ENCODE measurements at places on chromosomes 5 and 9.

GRCh38 chr9:96674906-96675538 lies 19.9 kb upstream of the PRXL2C start:
- no peak for DNase-seq

- DNase-seq, result no peak
Observed at GRCh38 chr5:170078931-170079330, 26.8 kb upstream of the FOXI1 start.

DNA sequence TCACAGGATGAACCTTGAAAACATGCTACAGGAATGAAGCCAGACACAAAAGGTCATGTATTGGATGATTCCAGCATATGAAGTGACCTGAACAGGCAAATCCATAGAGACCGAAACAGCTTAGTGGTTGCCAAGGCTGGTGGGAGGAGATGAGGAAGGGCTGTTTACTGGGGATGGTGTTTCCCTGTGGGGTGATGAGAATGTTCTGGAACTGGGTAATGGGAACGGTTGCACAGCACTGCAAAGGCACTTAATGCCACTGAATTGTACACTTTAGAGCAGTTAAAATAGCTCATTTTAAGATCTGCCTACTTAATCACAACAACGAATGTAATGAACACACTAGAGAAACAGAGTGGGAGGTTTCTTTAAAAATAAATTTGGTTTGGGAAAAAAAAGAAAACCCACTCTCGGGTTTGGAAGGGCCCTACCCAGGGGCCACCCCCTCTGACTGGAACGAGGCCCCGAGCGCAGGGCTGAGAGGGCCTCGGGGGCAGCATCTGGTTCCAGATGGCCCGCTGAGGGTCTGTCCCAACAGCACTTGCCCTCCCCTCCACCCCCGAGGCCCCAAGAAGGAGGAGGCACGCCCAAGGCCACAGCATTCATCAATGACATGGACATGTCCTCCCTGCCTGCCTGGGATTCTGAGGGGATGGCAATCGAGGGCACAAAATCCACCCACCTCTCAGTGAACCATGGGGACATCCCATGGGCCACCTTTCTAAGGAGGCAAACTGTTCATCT lies 31.7 kb downstream of the SARDH start:
- DNase-seq, result no peak

GRCh38 chr5:115460472-115460871 lies 84.1 kb downstream of the FEM1C start:
- DNase-seq, result no peak

DNA sequence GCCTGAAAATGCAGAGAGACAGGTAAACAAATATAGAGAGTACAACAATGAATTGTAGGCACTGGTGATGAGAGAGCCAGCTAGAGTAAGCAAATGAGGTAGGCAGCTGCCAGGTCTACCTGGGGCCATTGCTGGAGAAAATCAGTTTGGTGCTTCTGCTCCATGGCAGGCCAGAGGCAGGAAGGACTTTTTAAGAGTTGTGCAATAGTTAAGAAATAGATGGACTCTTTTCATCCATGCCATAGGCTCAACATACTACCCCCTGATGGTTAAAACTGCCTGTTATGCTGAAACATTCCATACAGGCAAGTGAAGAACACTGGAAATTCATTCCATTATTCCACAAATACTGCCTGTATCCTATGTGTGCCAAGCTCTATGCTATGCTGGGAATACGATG lies 86.5 kb upstream of the CCDC112 start:
- no peak for DNase-seq

DNA sequence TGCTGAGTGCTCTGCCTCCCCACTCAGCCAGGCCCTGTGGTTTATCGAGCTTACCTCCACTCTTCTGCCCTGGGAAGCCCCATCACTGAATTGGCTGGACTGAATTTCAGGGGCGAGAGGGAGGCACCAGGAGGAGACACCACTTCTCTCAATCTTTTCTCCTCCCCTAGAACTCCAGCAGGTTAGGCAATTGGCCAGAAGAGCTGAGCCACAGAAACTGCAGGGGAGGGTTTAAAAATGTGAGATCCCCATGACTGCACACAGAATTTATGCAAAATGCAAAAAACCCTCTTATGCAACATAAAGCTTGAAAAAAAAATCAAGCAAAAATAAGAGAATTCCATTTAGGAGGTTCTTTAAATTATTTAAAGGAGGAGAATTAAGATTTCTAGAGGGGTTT lies 29.9 kb downstream of the TUT7 start:
- no peak for DNase-seq

DNA sequence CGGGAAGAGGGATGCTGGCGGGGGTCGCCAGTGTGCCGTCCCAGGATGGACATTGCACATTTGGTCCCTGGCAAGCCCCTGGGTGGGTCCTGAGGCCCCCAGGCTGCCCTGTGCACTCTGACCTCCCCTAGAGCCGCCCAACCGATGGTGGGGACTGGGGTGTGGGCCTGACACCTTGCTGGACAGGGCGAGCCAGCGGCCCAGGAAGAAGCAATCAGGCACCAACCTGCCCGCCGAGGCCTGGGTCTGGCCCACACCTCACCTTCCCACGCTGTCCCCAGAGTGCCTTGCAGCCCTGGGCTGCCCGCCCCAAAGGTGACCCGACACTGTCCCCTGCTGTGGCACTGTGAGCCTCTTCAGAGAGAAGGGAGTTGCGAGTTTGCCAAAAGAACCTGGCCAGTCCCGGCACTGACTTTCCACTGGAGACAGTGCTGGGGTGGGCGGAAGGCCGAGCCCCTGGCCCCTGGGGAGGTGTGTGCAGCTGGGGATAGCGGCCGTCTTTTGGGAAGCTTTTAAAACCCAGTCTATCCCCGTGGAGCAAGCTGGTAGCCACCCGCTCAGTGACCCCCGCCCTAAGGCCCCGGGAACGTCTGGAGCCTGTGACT lies 12.0 kb upstream of the NRARP start:
- no peak for DNase-seq

- no peak for DNase-seq
Observed at GRCh38 chr5:163534492-163535094, 29.2 kb downstream of the MAT2B start.

- DNase-seq, result no peak
Observed at GRCh38 chr9:109518621-109519335, 20.7 kb upstream of the PTPN3 start.

DNA sequence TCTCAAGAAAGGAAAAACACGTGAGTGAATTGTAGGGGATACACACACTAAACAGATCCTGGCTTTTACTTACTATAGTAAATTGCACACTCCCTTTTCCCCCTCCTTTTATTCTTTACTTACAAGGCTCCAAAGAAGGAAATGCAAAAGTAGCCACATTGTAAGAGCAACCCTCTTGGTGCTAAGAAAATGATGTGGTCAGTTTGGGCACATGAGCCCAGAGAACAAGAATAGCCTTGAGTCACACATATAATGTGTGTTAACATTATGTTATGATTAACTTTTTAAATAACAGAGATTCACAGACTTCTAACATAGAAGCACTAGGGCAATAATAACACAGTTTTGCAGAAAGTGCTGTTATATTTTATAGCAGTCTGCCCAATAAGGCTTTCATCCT lies 48.5 kb downstream of the PCSK5 start:
- no peak for DNase-seq

GRCh38 chr5:126896170-126896702 lies 119.3 kb downstream of the LMNB1 start:
- DNase-seq, result no peak

DNA sequence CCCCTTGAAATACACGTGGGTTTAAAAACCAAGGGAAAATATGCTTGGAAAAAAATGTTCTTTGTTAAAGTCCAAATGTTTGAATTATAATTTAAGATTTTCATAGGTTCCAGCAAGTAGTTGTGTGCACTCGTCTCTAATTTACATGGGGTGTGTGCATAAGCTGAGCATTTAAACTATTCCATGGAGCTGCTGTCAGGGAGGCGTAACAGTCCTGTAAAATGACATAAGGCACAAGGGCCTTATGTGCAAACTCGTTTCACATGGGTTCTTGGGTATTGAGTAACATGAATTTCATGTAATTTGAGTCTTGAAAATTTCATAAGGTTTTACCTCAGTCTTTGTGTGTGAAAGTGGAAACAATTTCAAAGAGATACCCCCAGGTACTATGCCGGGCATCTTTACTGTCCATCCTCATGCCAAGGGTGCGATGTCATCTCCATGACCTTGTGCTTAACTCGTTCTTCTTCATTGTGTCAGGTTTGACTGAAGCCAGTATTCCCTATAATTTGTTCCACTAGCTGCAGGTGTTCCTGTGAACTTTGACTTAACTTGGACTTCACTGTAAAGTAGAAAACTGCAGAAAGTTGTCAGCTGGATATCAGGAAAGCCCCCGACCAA lies 359.3 kb downstream of the SH3GL2 start:
- no peak for DNase-seq

GRCh38 chr5:55583578-55583977 lies 48.8 kb upstream of the PLPP1 start:
- no peak for DNase-seq

- DNase-seq, result no peak
Observed at GRCh38 chr9:1047591-1048230, 2.4 kb upstream of the DMRT2 start.

DNA sequence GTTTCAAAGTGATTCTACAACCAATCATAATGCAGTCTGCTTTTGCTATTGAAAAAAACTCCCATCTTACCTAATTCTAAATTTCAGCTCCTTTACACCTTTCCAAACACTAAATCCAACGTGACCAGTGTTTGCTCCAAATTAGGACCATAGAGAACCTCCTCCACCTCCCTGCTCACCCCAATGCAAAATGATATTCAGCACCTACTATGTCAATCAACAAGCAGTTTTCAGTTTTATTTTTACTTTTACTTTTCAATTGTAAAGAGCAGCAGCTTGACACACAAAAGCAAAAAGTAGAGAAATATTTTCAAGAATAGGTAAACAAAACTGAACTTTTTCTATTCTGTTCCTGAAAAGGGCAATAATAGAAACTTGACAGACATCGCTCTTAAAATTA lies 3.4 kb downstream of the FAM13B start:
- no peak for DNase-seq

DNA sequence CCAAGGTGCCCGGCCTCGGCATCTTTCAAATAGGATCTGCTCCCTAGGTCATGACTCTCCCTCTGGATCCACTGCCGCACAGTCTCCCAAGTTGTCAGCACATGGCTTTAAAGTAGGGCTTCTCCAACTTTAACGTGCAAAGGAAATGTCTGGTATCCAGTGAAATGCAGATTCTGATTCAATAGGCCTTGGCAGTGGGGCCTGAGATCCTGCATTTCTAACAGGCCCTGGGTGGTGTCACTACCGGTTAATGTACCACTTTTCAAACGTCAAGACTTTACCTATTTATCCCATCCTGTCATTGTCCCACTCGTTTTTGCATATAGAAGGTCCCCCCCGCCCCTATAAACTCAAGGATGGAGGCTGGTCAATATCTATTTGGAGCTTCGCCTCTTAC lies 137.6 kb upstream of the ZNF618 start:
- DNase-seq, result no peak

- DNase-seq, result no peak
Observed at GRCh38 chr5:2181149-2181548, 298.4 kb upstream of the IRX4 start.

DNA sequence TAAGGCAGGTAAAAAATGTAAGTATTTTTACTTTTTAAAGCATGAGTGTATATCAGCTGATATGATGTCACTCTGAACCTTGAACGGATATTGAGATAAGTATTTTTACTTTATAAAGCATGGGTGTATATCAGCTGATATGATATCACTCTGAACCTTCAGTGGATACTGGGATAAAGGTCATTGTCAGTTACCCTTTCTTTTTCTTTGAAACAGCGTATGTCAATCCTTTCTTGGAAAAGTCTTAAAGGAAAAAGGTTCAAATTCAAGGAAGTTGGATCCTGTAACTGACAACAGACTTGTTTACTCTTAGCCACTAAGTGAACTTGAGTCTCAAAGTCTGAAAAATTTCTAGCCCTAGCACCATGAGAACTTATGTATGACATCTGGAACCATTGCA lies 61.7 kb upstream of the IFNK start:
- no peak for DNase-seq

DNA sequence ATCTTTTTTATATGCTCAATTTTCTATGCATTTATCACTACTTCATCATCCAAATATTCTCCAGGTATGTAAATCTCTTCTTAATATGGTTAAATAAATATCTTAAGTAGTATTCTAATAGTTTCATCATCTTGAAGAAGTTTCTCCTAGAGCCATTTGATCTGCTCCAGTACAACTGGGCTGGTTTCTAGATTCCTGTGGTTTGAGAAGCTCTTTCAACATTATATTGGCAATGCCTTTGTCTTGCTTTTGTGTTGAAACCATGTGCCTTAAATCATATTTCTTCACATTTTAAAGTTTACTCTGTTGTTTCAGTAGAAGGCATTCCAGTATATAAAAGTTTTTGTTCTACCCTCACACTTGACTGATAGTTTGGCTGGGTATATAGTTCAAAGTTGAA lies 27.6 kb downstream of the MBLAC2 start:
- DNase-seq, result no peak

DNA sequence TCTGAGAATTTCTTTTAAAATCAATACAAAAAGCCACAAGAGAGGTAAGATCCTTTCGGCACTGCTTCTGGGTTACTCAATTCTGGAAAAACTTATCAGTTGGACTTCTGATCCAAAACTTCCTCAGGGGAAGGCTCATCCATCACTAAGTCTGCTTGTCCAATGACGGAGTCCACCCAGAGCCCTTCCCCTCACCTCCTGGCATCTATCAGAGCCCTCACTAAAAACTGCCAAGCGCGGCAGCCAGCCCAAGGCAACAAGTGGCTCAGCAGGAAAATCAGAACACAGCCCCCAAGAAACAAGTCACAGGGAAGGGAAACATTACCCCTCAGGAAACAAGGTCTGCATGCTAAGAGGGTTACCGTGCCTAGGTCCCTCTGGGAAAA lies 869 bp upstream of the ESM1 start:
- DNase-seq, result no peak

DNA sequence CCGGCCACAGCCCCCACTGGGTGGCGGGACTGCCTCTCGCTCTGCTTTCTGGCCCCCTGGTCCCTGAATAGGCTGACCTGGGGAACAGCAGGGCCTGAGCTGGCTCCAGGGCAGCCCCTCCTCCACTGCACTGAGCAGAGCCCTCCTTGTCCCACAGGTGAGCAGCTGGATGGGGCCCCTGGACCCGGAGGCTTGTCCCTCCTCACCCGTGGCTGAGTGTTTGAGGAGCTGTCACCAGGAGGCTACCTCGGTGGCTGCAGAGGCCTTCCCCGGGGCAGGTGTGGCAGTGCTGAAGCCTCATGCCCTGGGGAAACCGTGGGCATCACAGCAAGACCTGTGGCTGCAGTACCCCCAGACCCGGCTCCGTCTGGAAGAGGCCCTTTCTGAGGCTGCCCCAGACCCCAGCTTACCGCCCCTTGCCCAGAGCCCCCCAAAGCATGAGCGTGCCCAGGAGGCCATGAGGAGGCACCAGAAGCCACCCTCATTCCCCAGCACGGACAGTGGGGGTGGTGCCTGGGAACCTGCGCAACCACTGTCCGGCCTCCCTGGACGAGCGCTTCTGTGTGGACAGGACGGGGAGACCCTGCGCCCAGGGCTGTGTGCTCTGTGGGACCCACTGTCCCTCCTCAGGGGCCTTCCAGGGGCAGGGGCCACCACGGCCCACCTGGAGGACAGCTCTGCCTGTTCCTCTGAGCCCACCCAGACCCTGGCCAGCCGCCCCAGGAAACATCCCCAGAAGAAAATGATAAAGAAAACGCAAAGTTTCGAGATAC lies 28.5 kb upstream of the LRRC14B start:
- DNase-seq, result no peak
